ENCODE measurements at places on chromosomes 11 and 22.

DNA sequence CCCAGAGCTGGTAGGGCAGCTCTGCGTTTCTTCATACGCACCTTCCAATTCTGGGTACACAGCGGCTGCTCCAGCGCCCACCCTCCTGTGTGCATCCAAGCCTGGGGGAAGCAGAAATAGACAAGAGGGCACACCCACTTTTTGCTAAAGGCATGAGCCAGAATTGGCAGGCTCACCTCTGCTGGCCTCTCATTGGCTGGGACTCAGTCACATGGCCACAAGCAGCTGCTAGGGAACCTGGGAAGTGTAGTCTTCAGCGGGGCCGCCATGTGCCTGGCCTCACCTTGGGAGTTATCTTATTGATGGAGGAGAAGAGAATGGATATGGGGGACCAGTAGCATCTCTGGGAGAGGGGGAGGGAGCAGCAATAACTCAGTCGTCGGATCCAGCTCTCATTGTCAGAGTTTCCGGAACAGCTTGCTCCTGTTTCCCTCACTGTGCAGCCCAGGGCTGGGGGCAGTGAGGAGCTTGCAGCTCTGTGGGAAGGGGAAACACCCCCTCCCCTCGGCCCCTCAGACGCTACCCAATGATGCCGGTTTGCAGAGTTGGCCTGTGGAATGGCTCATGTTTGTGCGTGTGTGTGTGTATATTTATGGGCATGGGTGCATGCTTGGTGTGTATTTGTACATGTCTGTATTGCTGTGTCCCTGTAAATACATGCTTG lies 11.8 kb upstream of the MIEF1 start:
- no peak for DNase-seq

DNA sequence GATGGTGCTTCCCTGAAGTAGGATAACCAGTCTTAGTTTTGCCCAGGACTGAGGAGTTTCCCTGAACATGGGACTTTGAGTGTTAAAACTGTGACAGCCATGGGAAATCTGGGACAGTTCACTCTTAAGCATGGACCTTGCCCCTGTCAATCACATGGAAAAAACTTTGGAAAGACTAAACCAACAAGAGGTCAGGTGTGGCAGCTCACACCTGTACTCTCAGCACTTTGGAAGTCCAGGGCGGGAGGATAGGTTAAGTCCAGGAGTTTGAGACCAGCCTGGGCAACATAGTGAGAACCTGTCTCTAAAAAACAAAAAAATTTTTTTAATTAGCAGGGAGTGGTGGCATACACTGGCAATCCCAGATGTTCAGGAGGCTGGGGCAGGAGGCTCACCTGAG lies 3.3 kb upstream of the AMBRA1 start:
- DNase-seq: no peak

GRCh38 chr11:123264431-123264780 lies 69.4 kb upstream of the CLMP start:
- no peak for DNase-seq

DNA sequence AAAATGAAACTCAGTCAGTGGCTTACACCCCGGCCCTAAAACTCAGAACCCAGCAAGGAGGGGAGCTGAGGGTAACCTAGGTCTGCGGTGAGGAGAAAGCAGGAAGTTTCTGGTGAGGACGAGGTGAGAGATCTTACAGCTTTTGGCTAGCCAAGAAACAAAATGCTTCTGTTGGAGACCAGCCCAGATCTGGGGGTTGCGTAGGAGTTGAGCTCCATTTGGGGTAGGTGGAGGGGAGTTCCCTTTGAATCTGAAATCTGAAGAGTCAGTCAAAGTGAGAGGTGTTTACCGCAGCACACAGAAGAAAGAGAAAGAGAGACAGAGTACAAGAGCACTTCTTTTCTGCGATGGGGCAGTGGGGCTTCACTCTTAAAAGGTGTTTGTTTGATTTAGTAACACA lies 29.6 kb downstream of the EHF start:
- no peak for DNase-seq

GRCh38 chr11:20046416-20046815 lies 113.9 kb downstream of the DBX1 start:
- no peak for DNase-seq

DNA sequence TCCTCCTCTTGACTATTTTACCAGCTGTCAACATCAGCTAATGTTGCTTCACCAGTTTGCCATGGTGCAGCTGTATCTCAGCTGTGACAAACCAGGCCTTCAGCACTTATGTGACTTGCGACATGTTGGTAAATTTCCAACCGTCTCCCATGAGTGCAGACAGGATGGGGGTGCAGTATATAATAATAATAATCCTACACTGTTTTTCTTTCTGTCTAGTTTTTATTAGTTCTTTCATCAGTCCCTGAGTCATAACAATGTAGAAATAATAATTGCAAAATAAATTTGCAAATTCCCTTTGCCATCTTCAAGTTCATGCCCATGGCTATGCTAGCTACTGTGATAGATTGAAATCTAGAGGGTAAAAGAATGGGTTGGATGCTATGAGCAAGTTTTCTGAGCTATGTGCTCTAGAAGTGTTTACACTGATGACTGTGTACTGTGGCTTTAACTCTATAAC lies 4.9 kb downstream of the MMP13 start:
- DNase-seq: peak; percentile 40

- no peak for DNase-seq
These were observed 13.5 kb upstream of the MTMR2 start for GRCh38 chr11:95937358-95937757.

GRCh38 chr11:62446091-62446490 lies 27.3 kb downstream of the SCGB1A1 start:
- no peak for DNase-seq

- DNase-seq: no peak
These were observed 2.3 kb downstream of the LSP1 start for GRCh38 chr11:1854949-1855885.

DNA sequence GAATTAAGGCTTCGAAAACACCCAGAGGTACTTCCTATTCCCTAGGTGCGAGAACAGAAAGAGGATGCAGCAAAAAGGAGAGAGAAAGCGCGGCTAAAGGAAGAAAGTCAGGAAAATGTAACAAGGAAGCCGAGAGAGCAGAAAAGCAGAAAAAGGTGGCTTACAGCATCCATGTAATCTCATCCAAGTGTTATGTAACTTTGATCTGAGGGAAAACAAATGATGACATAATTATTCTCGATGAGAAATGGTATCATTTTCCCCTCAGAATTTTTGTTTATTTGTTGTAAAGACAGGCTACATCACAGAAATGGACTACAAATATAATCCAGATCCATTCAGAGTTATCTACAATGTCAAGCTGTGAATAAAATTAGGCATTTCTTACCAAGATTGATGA lies 69.1 kb upstream of the APOA1 start:
- no peak for DNase-seq

- no peak for DNase-seq
These were observed 85.9 kb downstream of the SBF2 start for GRCh38 chr11:10208131-10208575.

GRCh38 chr11:45089251-45089650 lies 57.2 kb upstream of the PRDM11 start:
- peak; percentile 98 for DNase-seq

GRCh38 chr22:17891481-17892167 lies 117.4 kb upstream of the BID start:
- DNase-seq: no peak

DNA sequence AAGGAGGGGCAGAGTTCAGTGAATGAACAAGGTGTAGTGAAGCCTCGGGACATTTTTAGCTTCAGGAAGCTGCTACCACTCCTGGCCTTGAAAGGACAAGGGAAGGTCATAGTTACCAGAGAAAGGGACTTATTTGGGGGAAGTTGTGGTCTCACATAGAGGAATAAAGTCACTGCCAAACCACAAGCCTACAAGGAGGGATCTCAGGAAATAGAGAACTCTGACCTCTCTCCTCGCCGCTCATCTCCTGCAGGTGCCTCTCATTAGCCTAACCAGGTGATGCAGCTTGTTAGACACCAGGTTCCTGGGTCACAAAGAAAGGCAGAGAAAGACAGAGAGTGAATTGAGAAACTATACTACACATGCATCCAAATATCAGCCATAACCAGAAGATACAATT lies 14.3 kb upstream of the TOLLIP start:
- DNase-seq: no peak

- no peak for DNase-seq
These were observed 1168.2 kb downstream of the BRD1 start for GRCh38 chr22:48659404-48659996.

DNA sequence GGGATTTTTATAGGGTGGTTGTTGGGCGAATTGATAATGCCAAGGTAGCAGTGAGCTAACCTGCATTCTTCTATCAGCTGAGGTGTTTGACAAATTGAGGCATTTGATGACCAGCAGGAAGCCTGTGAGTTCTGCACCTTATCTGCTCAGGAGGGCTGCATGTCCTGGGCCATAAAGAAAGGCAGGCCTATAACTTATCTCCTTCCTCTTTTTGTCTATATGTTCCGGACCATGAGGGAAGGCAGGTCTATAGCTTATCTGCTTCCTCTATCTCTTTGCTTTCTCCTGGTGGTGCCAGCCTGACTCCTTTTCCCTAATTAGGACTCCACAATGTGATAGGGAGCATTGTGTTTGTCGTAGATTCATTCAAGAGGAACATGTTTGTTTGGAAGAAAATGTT lies 8.6 kb upstream of the JAM3 start:
- no peak for DNase-seq

GRCh38 chr11:113477321-113477720 lies 2.1 kb upstream of the DRD2 start:
- no peak for DNase-seq

- DNase-seq: no peak
These were observed 30.7 kb downstream of the RIBC2 start for GRCh38 chr22:45444168-45444567.

DNA sequence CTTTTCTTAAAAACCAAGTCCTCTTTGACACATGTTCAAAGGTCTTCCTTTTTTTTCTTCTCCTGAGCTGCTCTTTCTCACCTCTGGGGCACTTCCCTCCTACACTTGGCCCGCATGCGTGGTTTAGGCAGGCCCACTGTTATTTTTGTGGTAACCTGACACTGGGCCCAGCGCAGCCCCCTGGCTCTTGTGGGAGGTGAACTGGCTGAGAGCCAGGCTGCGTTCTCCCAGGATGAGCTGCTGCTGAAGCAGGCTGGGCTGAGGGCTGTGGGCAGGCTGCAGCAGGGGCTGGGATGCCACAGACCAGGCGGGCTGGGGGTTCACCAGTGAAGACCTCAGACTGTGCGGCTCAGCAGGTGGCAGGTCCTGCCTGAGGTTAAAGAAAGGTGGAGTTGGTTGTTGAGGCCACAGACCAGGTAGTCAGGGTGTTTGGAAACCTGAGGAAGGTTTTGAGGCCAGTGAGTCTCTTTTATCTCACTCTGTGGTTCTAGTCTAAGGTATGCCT lies 72.4 kb downstream of the TEAD1 start:
- DNase-seq: no peak

DNA sequence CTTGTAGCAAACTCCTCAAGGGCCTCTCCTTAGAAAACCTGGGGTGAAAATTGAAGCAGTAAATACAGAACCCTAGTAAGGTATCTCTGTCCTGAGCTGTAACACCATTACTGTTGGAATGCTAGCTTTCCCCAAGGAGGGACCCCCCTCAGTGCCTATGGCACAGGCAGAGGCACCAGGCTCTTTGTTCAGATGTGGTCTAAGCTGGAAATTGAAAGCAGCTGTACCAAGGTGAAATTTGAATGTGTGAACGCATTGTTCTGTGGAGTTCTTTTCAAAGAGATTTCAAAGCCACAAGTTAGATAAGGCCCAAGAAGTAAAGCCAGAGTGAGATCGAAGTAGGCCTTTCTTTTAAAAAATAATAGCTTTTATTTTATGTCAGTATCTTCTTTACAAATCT lies 71.9 kb upstream of the HORMAD2 start:
- DNase-seq: no peak

- no peak for DNase-seq
These were observed 8.4 kb downstream of the SNX32 start for GRCh38 chr11:65842144-65842543.

GRCh38 chr11:828506-829175 lies 922 bp downstream of the CRACR2B start:
- no peak for DNase-seq

- DNase-seq: peak; percentile 75
These were observed 95.0 kb downstream of the SWAP70 start for GRCh38 chr11:9758637-9759518.

DNA sequence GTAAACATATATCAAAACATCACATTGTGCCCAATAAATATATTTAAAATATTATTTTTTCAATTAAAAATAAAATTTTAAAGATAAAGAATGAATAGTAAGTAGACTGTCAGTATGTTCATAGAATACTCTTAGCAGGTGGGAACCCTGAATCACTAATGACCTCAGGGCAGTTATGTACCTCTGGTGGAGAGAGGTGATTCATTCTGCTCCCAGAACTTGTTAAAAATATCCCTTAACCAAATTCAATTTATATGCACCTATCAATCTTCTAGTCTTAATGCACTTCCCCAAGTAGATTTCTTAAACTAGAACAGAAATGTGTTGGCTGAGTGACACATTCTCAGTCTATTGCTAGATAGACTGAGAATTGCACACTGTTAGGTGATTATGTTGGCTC lies 183.9 kb upstream of the SYN3 start:
- DNase-seq: no peak

DNA sequence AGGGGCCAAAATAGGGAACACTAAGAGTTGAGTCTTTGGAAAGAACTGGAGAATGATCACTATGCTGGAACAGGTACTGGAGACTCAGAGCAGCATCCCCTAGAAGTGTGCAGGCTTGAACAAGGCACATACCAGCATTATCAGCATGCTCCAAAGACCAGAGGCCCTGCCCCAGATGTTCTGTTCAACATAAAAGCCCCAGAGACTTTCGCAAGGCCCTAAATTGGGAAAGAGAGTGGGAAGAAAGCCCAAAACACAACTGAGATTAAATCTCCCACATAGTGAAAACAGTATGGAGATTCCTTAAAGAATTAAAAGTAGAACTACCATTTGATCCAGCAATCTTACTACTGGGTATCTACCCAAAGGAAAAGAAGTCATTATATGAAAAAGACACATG lies 9.4 kb downstream of the CNGA4 start:
- DNase-seq: no peak

DNA sequence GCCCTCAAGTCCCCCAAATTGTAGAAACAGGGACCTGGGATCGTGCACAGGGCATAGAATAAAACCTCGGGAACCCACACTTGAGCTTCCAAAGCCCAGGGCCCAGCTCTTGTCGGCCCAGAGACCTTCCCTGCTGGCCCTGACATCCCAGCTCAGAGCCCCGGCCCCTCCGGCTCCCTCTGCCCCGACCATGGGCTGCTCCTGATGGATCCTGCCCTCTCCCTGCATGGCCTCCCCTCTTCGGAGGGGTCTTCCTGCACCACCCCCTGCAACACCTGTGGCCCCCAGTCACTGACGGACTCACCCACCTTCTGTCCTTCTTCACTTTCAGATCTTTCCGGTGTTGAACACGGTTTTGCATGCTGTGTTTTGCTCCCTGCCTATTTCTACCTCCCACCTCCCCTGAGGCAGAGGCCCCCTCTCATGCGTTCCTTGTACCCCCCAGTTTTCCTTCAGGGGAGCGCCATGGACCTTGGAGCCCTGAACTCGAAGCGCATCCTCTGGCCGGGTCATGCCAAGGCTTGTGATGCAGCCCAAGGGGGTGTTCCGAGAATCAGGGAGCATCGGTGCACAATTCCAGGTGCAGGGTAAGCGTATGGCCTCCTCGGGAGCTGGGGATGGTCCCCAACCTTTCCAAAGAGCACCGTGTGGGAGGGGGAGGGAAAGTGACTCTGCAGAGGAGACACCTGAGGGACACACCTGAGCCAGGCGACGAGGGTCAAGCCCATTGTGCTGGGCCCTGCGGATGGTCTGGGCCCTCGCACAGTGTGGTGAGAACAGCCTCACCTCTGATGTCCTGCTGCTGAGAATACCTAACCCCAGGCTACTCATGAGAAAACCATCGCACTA lies 666.4 kb downstream of the BRD1 start:
- no peak for DNase-seq

Measured in GM04504 (cell line).